ENCODE measurements at places on chromosomes 16 and 17. TPM values are rescaled to one million over a fixed set of nuclear protein-coding genes. Genes with fewer than 3 reads are reported as not detected.

HAS3 gene
- 0.33 TPM for total RNA-seq

GRCh38 chr16:2963723-2964474 lies at the start of gene KREMEN2:
TSS of gene KREMEN2 (plus strand) at chr16:2964275. CDS start at chr16:2964521, 246 bp downstream.
- peak; percentile 54 for DNase-seq

FOXN1 gene
- total RNA-seq: not detected

DNA sequence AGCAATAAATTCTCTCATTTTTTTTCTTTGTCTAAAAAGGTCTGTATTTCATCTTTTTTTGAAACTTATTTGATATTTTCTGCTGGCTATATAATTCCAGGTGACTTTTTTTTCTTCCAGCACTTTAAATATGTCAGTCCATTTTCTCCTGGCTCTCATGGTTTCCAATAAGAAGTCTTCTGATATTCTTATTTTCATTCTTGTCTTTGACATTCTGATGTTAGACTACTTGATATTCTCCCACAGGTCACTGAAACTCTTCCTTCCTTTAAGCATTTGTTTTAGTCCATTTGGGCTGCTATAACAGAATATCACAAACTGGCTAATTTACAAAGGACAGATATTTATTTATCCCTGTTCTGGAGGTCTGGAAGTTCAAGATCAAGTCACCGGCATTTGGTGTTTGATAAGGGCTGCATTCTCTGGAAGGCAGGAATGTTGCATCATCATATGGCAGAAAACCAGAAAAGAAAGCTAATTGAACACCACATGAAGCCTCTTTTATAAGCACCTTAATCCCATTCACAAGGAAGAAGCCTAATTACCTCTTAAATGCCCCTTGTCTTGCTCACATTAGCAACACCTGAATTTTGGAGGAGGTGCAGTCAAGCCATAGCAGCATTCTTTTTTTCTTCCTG lies 242.1 kb upstream of the TNRC6C start:
- DNase-seq: no peak

EFNB3 gene
- total RNA-seq: not detected

SLC35G6 gene
- total RNA-seq: not detected

- DNase-seq: no peak
These were observed 162.9 kb downstream of the COPRS start for GRCh38 chr17:31696184-31696602.

GRCh38 chr16:58515871-58516767 lies 802 bp downstream of the SETD6 start:
- DNase-seq: peak; percentile 65

DNA sequence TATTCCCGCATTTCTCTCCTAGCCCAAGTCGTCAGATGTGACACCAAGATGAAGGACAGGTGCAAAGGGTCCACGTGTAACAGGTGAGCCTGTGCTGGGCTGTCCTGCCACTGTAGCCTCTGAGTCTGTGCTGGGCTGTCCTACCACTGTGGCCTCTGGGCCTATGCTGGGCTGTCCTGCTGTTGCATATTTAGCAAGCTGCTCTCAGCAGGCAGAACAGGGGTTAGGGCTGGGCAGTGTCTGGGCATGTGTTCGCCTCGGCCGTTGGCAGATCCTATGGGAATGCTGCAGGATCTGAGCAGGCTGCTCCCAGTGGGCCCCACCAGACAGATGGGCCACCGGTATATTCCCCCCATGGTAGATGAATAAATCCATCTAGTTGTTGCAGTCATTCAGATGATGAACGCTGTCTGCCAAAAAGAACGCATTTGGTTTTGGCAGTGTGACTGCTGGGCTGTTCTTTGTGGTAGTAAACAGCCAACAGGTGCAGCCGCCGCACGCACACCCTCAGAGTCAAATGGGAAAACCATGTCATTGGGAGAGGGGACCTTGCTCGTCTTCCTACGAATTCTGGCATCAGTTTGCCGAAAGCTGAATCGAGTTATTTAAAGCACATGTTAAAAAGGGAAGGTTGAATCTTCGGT lies 49.2 kb downstream of the CRISPLD2 start:
- no peak for DNase-seq

- DNase-seq: peak; percentile 75
These were observed 37.2 kb upstream of the BCAR1 start for GRCh38 chr16:75288596-75289120.

MYH8 gene
- not detected for total RNA-seq

- DNase-seq: no peak
These were observed 175.7 kb downstream of the PARN start for GRCh38 chr16:14454391-14454790.

GRCh38 chr16:51430716-51431369 lies 279.8 kb upstream of the SALL1 start:
- no peak for DNase-seq

DNA sequence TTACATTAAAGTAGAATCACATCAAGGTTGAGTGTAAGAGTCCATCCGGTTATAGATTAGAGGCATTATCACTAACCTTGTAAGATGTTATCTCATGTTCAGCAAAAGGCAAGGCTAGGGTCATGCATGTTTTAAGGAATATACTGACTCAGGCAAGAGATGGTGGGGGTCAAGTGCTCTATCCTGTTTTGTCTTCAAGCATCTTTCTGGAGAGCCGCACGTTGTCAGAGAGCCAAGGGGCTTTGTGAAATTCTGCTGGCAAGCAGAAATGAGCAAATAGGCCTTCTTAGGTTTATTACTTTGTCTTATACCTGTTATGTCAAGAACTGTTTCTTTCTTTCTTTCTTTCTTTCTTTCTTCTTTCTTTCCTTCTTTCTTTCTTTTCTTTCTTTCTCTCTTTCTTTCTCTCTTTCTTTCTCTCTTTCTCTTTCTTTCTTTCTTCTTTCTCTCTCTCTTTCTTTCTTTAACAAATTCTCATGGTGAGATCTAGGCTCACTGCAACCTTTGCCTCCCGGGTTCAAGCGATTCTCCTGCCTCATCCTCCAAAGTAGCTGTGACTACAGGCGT lies 47.3 kb upstream of the IL34 start:
- no peak for DNase-seq

RNF151 gene
- not detected for total RNA-seq

TOP2A gene
- 244 TPM for total RNA-seq

- DNase-seq: no peak
These were observed 13.9 kb downstream of the GNGT2 start for GRCh38 chr17:49196520-49196919.

DNA sequence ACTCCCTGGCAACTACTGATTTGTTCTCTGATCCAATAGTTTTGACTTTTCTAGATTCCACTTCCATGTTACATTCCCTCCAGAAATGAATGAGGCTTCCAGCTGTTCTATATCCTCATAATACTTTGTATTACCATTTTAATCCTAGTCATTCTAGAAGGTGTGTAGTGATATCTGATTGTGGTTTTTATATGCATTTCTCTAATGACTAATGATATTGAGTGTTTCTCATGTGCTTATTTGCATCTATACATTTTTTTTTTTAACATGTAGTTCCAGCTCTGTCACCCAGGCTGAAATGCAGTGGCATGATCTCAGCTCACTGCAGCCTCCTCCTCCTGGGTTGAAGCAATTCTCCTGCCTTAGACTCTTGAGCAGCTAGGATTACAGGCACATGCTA lies 7.3 kb downstream of the ADGRG5 start:
- DNase-seq: no peak

DNA sequence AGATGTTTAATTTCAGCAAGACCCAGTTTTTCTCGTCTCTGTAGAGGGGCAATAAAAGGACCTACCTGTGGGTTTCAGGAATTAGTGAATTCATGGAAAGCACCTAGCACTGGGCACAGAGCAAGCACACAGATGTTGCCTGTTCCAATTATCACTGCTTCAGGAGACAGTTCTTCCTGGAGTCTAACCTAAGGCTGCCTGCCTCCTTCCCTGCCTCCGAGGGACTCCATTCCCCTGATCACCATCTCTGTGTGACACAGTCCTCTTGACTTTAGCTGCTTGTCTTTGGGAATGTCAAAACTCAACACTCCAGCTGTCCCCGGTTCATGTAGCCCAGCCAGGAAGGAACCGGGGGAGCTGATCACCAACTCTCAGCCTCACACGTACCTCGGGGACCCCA lies 474.9 kb downstream of the SLC39A11 start:
- no peak for DNase-seq

DNA sequence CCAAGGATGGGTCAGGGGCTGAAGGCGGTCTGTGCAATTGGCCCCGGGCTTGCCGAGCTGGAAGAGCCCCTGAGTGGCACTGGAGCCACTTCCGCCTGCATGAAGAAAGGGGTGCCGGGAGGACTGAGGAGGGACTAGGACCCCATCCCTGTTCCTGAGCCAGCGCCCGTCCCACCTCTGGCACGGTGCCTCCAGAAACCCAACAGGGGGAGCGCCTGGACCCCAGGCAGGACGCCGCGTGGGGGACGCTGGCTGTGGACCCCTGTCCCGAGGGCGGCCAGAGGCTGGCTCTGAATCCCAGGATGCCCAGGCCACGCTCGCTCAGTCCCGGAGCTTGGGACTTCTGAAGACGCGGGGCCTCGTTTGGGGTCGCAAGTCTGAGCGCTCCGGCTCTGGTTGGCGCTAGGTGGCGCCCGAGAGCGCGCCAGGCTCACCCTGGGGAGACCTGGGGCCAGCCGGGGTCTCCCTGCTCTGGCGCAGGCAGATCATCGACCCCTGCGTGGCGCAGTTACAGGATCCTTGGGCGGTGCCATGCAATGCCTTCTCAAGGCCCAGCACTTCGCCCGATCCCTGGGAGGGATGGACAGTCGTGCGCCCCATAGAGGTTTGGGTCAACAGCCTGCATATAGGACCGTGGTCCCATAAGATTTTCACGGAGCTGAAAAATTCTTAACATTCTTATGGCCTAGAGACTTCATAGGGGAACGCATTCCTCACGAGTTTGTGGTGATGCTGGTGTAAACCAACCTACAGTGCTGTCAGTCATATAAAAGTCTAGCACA lies 58.5 kb upstream of the CREBBP start:
- DNase-seq: peak; percentile 73

GRCh38 chr16:50632927-50633800 lies 47.9 kb downstream of the SNX20 start:
- DNase-seq: no peak

DNA sequence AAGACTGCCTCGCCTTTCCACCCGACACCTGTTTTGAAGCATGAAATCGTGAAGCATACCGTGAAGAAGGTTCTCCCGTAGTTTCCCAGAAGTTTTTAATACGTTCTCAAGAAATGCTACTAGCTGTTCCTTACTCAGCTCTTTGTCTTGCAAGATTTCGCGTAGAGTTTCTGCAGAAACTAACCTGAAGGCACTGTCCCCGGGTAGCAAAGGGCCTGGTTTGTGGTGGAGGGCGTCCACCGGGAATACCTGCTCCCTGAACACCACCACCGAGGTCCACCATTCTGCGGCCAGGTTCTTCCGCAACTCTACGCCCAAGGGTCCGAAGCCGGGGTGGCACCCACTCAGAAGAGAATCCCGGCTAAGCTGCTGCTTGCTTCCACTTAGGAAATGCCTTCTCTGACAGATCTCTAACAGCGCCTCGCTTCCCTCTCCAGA lies 487 bp downstream of the POLG2 start:
- no peak for DNase-seq

GRCh38 chr17:61561354-61561753 lies 29.7 kb downstream of the NACA2 start:
- DNase-seq: no peak

GRCh38 chr17:927611-928461 lies 51.7 kb downstream of the NXN start:
- no peak for DNase-seq

- DNase-seq: no peak
These were observed 121.4 kb downstream of the SKAP1 start for GRCh38 chr17:48308581-48308980.

CHST5 gene
- not detected for total RNA-seq

DNA sequence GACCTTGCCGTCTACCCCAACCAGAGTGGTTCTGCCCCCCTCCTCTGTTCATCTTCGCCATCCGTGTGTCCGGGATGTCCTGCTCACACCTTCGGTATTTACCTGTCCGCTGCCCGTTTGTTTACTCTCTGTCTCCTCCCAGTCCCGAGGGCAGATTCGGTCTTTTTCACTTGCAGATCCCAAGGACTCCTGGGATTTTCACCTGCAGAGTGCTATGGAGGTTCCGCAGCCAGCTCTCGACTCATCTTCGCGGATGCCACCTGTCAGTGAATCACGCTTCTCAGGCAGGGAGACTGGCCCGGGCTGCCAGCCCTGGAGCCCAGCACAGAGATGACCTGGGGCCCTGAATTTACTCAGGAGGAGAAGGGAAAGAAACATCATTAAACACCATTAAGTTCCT lies 8.1 kb downstream of the CRISPLD2 start:
- DNase-seq: no peak

DNA sequence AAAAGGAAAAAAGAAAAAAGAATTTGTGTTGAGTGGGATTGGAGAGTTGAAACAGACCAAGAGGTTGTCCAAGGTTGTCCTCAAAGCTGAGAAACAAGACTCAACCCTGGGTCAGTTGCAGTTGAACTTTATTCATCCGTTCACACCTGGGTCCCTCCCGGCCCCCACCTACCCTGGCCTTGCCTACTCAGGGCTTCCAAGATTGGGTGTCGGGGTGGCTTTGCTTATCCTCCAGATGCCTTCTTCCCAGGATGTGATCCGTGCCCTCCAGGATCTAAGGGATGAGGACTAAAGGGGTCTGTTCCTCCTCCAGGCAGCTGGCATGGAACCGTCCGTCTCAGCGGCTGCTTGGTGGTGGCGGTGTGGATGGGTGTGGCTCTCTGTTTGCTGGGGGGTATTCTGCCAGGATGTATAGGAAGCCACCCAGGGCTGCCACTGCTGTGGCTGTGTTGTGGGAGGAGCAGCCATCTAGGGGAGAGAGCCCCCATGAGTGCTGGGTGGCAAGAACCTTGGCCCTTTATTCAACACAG lies 10.3 kb upstream of the NAGPA start:
- DNase-seq: no peak

GRCh38 chr17:7577327-7578199 lies 1.9 kb upstream of the CD68 start:
- DNase-seq: no peak

DNA sequence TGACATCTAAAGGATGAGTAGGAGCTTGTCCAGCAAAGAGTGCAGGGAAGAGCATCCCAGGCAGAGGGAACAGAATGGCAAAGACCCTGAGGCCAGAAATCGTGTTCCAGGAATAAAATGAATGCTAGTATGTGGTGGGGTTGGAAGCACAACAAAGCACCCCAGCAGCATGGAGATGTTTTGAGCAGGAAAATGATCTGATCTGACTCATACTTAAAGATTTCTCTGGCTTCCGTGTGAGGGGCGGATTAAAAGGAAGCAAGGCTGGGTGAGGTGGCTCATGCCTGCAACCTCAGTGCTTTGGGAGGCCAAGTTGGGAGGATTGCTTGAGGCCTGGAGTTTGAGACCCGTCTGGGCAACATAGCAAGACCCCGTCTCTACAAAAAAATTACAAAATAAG lies 2.3 kb downstream of the SLC5A11 start:
- DNase-seq: no peak

CRYBA1 gene
- total RNA-seq: not detected

DNA sequence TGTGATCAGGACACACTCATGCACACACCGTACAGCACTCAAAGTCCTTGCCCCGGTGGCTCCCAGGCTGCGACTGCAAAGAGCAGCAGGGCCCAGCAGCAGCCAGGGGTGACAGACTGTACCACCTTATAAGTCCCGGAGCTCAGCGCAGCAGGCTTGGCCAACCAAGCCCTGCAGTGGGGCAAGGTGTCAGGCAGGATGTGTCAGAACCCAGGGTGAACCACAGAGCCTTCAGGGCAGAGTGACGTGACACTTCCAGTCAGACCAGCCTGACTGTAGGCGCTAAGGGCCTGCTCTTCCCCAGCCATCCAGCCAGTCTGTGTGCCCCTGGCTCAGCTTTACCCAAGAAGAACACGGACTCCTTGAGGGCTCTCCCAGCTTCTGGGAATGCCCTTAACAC lies 204.1 kb downstream of the COPRS start:
- DNase-seq: peak; percentile 12

GRCh38 chr17:49339354-49339753 lies 22.7 kb downstream of the ZNF652 start:
- DNase-seq: no peak

- no peak for DNase-seq
These were observed 19.2 kb downstream of the CD300LB start for GRCh38 chr17:74512036-74512435.
